ENCODE measurements at places on chromosomes 2 and 18.
A peak's percentile ranks its signal among the peaks of the same experiment; 100 is the strongest.

- H3K27me3 ChIP-seq, result no peaks in the 10 kb centered on the region
- H3K4me1 ChIP-seq, result peaks cover 4% of the 10 kb centered on the region
Observed at GRCh38 chr2:46066116-46066515, 231.1 kb upstream of the EPAS1 start.

DNA sequence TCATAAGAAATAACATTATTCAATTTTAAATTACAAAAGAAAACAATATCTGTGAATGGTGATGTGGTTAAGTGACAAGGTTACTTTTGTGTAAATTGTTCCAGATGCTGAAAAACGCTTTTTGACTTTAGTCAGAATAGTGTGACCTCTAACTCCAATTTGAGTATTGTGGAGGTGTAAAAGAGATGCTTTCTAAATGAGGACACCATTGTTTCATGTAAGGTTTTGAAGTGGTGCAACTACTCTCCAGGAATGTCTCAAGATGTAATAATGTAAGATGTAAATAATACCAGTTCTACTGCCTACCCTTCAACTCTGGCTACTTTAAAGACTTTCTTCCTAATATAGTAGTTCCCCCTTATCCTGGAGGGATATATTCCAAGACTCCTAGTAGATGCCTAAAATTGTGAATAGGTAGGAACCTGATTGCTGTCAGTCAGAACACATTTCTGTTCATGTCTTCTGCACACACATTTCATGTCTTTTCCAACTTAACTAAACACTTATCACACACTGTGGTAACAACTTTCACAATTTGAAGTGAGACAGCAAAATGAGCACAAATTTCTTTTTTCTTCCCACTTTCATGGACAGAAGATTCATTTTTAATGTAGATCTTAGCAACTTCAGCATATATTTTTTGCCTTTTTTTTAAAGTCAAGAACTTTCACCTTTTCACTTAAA is 39.1 kb upstream of the PPP1R1C start:
- H3K36me3 ChIP-seq, result no peaks in the 10 kb centered on the region
- DNase-seq, result no peak
- no peak overlapping the region for H3K4me3 ChIP-seq
- no peak overlapping the region for H3K27ac ChIP-seq
- H3K4me1 ChIP-seq, result peaks cover 10% of the 10 kb centered on the region

- no peak overlapping the region for H3K4me3 ChIP-seq
- H3K4me1 ChIP-seq, result peaks cover 22% of the 10 kb centered on the region
- no peaks in the 10 kb centered on the region for H3K36me3 ChIP-seq
- H3K27me3 ChIP-seq, result no peaks in the 10 kb centered on the region
- no peak for DNase-seq
Observed at GRCh38 chr2:37858400-37858711, 66.7 kb upstream of the RMDN2 start.

DNA sequence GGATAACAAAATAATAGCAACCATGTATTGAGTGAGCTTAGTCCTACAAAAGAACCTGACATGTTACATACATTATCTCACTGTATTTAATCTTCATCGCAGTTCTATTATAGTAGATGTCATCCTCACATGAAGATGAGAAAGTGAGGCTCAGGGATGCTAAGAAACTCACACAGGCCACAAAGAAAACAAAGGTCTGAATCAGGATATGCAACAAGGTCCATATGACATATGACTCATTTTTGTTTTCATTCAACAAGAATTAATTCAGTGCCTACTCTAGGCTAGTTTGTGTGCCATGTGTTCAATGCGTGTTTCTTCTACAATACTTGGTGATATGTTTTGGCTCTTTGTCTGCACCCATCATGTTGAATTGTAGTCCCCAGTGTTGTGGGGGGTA is 219.7 kb upstream of the EPHA4 start:
- no peak overlapping the region for H3K4me3 ChIP-seq
- no peaks in the 10 kb centered on the region for H3K4me1 ChIP-seq
- no peaks in the 10 kb centered on the region for H3K27me3 ChIP-seq
- no peak overlapping the region for H3K27ac ChIP-seq
- DNase-seq, result no peak

GRCh38 chr18:12408247-12408869 is 629 bp downstream of the PRELID3A start:
- no peaks in the 10 kb centered on the region for H3K36me3 ChIP-seq
- peaks cover 3% of the 10 kb centered on the region for H3K4me1 ChIP-seq
- H3K4me3 ChIP-seq, result peak overlapping the region; percentile 16
- peak; percentile 28 for DNase-seq
- H3K27me3 ChIP-seq, result no peaks in the 10 kb centered on the region
- H3K27ac ChIP-seq, result peak overlapping the region; percentile 66

- H3K4me3 ChIP-seq, result no peak overlapping the region
- H3K27me3 ChIP-seq, result no peaks in the 10 kb centered on the region
- no peaks in the 10 kb centered on the region for H3K36me3 ChIP-seq
- DNase-seq, result no peak
Observed at GRCh38 chr18:1544016-1544415, 639.3 kb downstream of the ADCYAP1 start.

DNA sequence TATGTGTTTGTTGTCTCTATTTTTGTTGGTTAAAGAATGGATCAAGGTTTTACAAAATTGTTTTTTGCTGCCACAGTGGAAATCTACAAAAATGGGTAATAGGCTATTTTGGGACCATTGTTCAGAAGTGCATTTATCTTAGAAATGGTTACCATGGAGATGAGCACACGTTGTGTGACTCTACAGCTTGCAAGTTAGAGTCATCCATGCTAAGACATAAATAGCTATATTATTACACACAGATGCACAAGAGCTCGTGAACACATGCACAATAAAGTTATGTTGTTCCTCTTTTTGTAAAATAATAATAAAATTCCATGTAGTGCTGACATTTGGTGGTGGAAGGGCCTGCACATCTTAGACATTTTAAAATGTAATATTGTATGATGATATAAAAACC is 15.5 kb upstream of the DUSP19 start:
- H3K36me3 ChIP-seq, result no peaks in the 10 kb centered on the region
- H3K4me3 ChIP-seq, result no peak overlapping the region
- peaks cover 5% of the 10 kb centered on the region for H3K4me1 ChIP-seq
- H3K27me3 ChIP-seq, result no peaks in the 10 kb centered on the region

GRCh38 chr2:241863536-241863954 is 4.9 kb upstream of the PDCD1 start:
- no peak for DNase-seq
- peaks cover 6% of the 10 kb centered on the region for H3K27me3 ChIP-seq
- H3K27ac ChIP-seq, result no peak overlapping the region
- H3K36me3 ChIP-seq, result no peaks in the 10 kb centered on the region
- H3K4me1 ChIP-seq, result peaks cover 13% of the 10 kb centered on the region

- H3K27me3 ChIP-seq, result no peaks in the 10 kb centered on the region
- peaks cover 20% of the 10 kb centered on the region for H3K4me1 ChIP-seq
- DNase-seq, result no peak
- peak overlapping the region; percentile 95 for H3K27ac ChIP-seq
Observed at GRCh38 chr2:58047373-58047935, 848 bp downstream of the VRK2 start.

DNA sequence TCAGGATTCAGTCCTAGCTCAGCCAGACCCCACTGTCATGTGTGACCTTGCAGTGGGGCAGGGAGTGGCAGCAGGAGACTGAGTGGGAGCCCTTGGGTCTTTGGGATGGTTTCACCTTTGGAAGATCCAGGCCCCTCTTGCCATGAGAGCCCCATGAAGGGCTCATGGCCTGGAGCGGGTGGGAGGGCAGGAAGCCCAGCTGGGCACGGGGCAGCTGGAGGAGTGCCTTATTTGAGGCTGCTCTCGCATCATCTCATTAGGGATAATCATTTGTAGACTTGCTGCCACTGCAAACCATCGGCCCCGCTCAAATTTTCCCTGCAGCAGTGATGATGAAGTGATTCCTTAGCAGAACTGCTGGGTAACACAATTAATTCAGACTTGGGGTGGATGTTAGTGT is 73.9 kb downstream of the TGOLN2 start:
- H3K36me3 ChIP-seq, result no peaks in the 10 kb centered on the region
- H3K4me3 ChIP-seq, result no peak overlapping the region

DNA sequence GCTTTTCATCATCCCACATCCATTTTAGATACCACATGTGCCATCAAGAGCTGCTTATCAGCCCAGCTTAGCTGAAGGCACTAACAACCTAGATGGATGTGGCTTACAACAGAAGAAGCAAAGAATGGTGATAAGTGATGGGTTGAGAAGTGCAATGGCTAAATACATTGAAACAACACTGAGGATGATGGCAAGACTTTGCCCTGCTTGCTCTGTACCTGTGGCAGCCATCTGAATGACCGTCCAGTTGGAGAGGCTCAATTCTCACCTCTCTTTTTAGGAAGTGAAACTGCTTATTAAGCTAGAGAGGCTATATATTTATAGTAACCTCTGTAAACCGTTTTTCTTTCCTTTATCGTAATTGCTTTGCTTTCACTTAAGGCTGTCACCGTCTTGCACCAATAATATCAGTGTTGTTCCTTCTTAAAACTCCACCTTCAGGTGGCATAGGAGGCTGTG is 5.7 kb downstream of the GPATCH11 start:
- no peaks in the 10 kb centered on the region for H3K27me3 ChIP-seq
- H3K27ac ChIP-seq, result no peak overlapping the region
- DNase-seq, result no peak
- H3K4me1 ChIP-seq, result peaks cover 6% of the 10 kb centered on the region
- H3K4me3 ChIP-seq, result no peak overlapping the region
- H3K36me3 ChIP-seq, result peaks cover 5% of the 10 kb centered on the region

- H3K27ac ChIP-seq, result no peak overlapping the region
- DNase-seq, result peak; percentile 83
- no peaks in the 10 kb centered on the region for H3K36me3 ChIP-seq
- H3K4me1 ChIP-seq, result peaks cover 9% of the 10 kb centered on the region
- no peak overlapping the region for H3K4me3 ChIP-seq
Observed at GRCh38 chr2:893311-893710, 57.3 kb upstream of the SNTG2 start.

- no peaks in the 10 kb centered on the region for H3K4me1 ChIP-seq
- DNase-seq, result no peak
Observed at GRCh38 chr2:64295326-64296139, 151.3 kb upstream of the PELI1 start.

DNA sequence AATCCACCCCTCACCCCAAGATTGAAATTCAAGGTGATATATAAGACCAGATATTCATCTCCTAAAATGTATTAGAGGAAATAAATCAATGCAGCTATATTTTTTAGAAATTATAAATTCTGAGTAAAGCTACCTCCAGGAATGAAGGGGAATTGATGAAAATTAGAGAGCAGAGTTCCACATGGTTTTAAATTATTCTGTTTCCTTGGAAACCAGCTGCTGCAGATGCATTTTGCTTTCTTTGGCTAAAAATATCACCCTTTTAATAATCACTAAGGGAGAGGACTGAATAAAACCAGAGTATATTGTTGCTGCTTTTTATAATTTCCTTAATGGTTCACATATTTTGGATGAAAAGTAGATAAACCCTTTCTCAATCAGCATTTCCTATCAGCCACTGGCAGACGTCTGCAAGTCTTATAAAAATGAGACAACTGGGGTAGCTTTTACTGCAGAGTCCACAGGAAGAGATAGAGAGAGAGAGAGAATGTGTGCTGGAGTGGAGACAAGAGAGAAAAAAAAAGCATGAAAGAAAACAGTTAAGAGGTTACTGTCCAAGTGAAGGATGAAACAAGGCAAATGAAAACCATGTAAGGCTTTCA is 2.0 kb downstream of the CSRNP3 start:
- peaks cover 6% of the 10 kb centered on the region for H3K4me1 ChIP-seq
- no peak overlapping the region for H3K27ac ChIP-seq
- no peaks in the 10 kb centered on the region for H3K27me3 ChIP-seq
- DNase-seq, result no peak
- no peaks in the 10 kb centered on the region for H3K36me3 ChIP-seq
- H3K4me3 ChIP-seq, result no peak overlapping the region

DNA sequence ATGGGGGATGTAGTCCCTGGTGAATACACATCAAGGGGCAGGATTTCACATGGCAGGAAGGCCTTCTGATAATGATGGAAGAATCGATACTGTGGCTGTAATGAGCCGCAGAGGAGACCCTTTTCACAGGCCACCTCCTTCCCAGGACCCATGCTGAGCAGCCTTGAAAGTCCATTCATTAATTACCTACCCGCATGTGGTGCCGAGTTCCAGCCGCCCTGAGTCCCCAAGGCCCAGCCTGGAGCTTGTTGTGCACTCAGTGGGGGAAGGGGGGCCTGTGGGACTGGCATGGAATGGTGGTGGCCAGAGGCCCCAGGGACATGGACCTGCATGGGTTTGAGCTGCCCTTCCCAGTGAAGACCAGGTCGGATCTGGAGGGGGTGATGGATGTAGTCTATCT is 25.5 kb downstream of the ASB18 start:
- peaks cover 13% of the 10 kb centered on the region for H3K27me3 ChIP-seq
- H3K27ac ChIP-seq, result no peak overlapping the region
- no peak for DNase-seq
- H3K4me1 ChIP-seq, result no peaks in the 10 kb centered on the region

- DNase-seq, result no peak
- no peak overlapping the region for H3K27ac ChIP-seq
- no peak overlapping the region for H3K4me3 ChIP-seq
- no peaks in the 10 kb centered on the region for H3K4me1 ChIP-seq
- no peaks in the 10 kb centered on the region for H3K27me3 ChIP-seq
Observed at GRCh38 chr2:30981510-30981909, 156.7 kb downstream of the GALNT14 start.

DNA sequence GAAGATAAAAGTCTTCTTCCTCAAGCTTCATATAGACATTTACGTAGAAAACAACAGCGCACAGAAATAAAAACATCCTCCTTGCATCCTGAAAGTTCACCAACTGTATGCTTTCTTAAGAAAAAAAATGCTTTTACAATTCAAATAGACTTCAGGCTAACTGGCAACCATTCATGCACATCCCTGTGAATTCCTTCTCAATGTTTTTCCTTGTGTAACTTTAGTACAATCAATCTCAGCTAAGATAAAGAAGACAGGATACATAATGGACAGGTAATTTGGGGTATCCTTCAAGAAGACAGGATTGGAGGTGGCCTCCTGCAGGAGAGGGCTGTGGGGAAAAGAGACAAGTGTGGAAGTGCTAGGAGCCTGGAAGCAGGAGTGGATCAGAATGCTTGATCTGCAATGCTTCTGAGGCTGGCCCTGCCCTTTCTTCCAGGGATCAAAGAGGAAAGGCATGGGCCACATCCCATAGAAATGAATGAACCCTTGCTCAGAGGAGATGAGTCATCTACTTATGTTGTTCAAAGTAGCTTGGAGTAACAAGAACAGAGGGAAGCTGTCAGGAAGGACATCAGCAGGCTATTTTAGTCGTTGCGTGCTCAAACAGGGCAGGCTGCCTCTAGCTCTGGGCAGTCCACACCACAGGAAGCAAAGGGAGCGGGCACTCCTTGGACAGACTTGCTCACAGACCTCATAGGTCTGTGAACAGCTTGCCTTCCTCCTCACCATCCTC is 126.6 kb downstream of the TMEM131 start:
- no peaks in the 10 kb centered on the region for H3K36me3 ChIP-seq
- no peaks in the 10 kb centered on the region for H3K27me3 ChIP-seq
- H3K27ac ChIP-seq, result no peak overlapping the region

GRCh38 chr18:79647307-79647706 is 32.3 kb upstream of the CTDP1 start:
- no peak overlapping the region for H3K4me3 ChIP-seq
- H3K27me3 ChIP-seq, result no peaks in the 10 kb centered on the region
- no peaks in the 10 kb centered on the region for H3K36me3 ChIP-seq
- no peak for DNase-seq

GRCh38 chr18:58175786-58176176 is 131.8 kb downstream of the NEDD4L start:
- H3K27me3 ChIP-seq, result no peaks in the 10 kb centered on the region
- no peak overlapping the region for H3K4me3 ChIP-seq
- H3K4me1 ChIP-seq, result peaks cover 25% of the 10 kb centered on the region
- DNase-seq, result no peak
